ENCODE measurements at places on chromosomes 2 and 18. TPM values are rescaled to one million over a fixed set of nuclear protein-coding genes. Genes with fewer than 3 reads are reported as not detected.
A peak's percentile ranks its signal among the peaks of the same experiment; 100 is the strongest.

Gene KIF3C
- 1.8 TPM for total RNA-seq

- no peak for DNase-seq
Observed at GRCh38 chr2:1854729-1855547, 110.6 kb upstream of the PXDN start.

DNA sequence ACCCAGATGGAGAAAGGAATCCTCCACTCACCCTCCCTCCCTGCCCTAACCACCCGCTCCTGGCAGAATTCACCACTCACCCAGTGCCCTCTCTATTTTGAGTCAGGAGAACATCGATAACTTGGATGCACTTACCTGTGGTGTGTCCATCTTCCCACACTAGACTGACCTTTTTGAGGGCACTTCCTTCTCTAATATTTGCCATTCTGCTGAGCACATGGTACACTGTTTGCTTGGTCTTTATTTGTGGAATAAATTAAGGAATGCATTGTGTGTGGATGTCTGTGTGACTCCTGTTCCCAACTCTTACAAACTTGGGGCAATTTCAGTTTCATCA lies 133.7 kb downstream of the ACKR3 start:
- no peak for DNase-seq

GRCh38 chr18:14964406-14964805 lies 216.4 kb downstream of the ANKRD30B start:
- no peak for DNase-seq

Gene GREB1L
- not detected for total RNA-seq

Gene CPLX4
- total RNA-seq, result not detected

- DNase-seq, result no peak
Observed at GRCh38 chr2:113215056-113215455, 41.3 kb downstream of the PSD4 start.

GRCh38 chr2:109455731-109456691 lies 157.8 kb downstream of the SEPTIN10 start:
- DNase-seq, result no peak

GRCh38 chr2:31138037-31138962 lies at the start of gene GALNT14:
TSS of gene GALNT14 (minus strand) at chr2:31138440. CDS start at chr2:31138086, 354 bp downstream.
- peak; percentile 64 for DNase-seq

DNA sequence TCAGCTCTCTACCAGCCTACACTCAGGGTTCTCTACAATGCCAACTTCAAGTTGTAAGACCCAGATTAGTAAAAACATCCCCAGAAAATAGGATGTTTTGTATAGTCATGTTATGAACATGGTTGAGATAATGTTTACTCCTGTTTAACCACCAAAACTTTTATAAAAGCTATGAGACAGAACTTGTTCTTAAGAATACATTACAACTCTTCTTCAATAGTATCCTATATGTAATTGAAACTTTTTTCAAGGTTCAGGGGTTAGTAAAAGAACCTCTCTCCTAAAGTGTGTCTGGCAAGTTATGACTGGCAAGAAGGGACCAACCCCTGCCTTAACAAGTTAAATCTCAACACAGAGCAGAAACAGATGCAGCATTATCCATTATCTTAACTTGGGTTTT lies 118.8 kb upstream of the STK17B start:
- DNase-seq, result no peak

- no peak for DNase-seq
Observed at GRCh38 chr2:184551626-184552025, 46.7 kb upstream of the ZNF804A start.

GRCh38 chr2:159635006-159635789 lies 18.9 kb upstream of the BAZ2B start:
- DNase-seq, result no peak

Gene DOK6
- total RNA-seq, result not detected

Gene STPG4
- 1.0 TPM for total RNA-seq

Gene FLACC1
- total RNA-seq, result 4.6 TPM

GRCh38 chr18:27717816-27718215 lies 459.1 kb downstream of the CDH2 start:
- no peak for DNase-seq

- DNase-seq, result no peak
Observed at GRCh38 chr2:182664212-182664611, 51.8 kb upstream of the DNAJC10 start.

DNA sequence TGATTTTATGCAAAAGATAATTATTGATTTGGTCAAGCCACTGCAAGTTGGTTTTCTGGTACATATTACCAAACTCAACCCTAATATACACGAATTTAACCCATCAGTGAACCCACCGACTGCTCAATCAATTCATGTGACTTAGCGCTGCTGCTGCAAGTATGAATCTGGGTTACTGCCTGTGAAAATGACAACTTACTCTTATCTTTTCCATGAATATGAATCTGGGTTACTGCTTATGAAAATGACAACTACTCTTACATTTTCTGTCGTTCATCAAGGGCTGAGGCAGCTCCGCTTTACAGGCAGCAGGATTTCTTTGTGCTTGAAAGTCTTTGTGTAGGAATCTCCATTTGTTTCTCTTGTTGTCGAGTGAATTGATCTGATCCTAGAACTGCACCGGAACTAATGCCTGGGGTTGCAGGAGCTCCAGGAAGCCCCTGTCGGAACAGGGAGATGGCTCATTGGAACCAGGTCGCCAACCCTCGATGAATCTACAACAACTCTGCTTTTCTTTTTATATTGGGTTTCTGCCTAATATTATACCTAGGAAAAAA lies 22.1 kb upstream of the ALKAL2 start:
- DNase-seq, result no peak

Gene FANCL
- 17.8 TPM for total RNA-seq

GRCh38 chr18:54712306-54712705 lies 116.0 kb upstream of the RAB27B start:
- no peak for DNase-seq

Gene PARD3B
- total RNA-seq, result not detected

Gene LIMS3
- 0.24 TPM for total RNA-seq

DNA sequence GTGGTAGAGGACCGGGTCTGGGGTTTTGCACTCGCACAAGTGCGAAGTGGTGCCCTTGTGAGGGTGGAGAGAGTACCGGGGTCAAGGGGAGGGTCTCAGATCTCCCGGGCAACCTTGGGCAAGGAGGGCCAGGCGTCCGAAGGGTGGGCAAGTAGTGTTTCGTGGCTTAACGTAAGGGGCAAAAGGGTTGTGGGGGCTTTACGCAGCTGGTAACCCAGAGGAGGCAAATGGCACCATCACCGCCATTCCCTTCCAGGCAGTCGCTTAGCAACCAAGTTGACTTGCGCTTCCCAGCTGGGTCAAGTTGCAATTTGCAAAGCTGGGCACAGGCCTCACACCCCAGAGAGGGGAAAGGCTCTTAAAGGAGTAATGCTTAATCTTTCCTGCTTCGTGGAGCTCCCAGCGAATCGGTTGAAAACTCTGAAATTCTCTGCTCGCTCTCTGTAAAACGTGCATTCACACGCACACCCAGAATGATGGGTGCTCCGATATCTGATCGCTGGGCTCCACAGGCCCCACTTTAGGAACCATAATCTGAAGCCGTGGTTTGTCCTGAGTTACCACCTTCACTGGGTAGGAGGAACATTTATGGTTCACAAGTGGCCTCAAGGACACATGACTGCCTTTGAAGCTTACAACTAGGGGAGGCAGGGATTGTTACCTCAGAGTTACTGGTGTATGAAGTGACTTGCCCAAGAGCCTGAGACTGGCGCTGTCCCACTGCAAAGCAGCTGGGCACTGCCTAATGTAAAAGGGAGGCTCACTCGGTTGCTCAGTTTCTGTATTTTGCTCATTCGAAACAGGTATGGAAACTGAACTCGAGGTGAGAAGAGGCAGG lies 127.9 kb downstream of the UXS1 start:
- no peak for DNase-seq

DNA sequence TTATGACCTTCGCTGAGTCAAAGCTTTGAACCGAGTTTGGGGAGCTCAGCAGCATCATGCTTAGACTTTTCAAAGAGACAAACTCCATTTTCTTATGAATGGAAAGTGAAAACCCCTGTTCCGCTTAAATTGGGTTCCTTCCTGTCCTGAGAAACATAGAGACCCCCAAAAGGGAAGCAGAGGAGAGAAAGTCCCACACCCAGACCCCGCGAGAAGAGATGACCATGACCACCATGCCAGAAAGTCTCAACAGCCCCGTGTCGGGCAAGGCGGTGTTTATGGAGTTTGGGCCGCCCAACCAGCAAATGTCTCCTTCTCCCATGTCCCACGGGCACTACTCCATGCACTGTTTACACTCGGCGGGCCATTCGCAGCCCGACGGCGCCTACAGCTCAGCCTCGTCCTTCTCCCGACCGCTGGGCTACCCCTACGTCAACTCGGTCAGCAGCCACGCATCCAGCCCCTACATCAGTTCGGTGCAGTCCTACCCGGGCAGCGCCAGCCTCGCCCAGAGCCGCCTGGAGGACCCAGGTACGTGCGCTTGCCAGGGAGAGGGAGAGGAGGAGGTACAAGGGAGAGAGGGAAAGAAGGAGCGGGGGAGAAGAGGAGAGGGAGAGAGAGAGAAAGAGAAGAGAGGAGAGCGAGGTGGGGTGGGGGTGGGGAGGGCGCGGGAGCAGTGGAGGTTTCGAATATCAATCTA lies at the start of gene DLX1:
Gene DLX1, plus strand, starts transcription at position 48 of the 700 bp plus-strand sequence. Its CDS starts 171 bp downstream, at position 219.
- DNase-seq, result no peak

- no peak for DNase-seq
Observed at GRCh38 chr2:48728295-48728694, 27.2 kb downstream of the LHCGR start.

Gene RESP18
- total RNA-seq, result not detected

- no peak for DNase-seq
Observed at GRCh38 chr2:7363906-7364305, 446.7 kb downstream of the RNF144A start.

- no peak for DNase-seq
Observed at GRCh38 chr2:212987492-212987891, 163.9 kb downstream of the IKZF2 start.

- DNase-seq, result no peak
Observed at GRCh38 chr2:237708065-237708398, 80.6 kb downstream of the LRRFIP1 start.

Gene TTN
- 33.3 TPM for total RNA-seq

GRCh38 chr18:78295262-78295661 lies 684.4 kb upstream of the SALL3 start:
- DNase-seq, result no peak

Gene SAG
- 0.04 TPM for total RNA-seq

- DNase-seq, result no peak
Observed at GRCh38 chr2:120938045-120938771, 202.5 kb downstream of the GLI2 start.

GRCh38 chr2:120677696-120678247 lies 57.9 kb upstream of the GLI2 start:
- DNase-seq, result no peak

- DNase-seq, result no peak
Observed at GRCh38 chr2:29459445-29460179, 344.4 kb downstream of the CLIP4 start.

Gene CROCC2
- not detected for total RNA-seq

DNA sequence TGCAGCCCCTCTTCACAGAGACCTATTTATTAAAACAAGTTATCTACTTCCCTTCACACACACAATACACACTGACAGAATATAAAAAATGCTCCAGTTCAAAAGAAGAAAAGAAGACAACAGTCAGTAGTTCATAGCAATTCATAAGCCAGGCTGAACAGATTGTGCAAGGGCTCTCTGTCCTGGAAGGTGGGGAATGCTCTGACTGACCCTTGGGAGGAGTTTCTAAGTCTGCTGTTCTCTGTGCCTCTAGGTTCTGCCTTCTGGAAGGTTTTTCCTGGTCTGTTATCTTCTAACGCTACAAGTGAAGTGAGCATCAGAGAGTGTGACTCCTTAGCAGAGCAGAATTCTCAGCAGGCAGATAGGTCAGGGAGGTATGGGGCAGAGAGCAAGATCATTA lies 35.7 kb downstream of the SP3 start:
- DNase-seq, result no peak

DNA sequence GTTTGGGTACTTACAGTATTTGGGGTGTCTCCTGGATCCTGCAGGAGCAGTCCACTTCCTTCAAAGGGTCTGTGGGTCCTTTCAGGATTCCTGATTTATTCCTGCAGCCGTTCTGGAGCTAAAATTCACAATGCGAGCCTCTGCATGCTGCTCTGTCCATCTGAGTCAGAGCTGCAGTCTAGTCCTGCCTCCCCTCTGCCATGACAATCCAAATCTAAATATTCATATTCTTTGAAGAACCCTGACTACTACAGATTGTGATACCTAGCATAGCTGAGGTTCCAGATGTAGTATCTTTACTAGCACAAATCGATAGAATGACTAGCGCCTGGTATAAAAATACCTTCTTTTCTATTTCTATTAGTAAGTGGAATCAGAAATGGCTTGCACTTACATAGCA lies 31.3 kb upstream of the GAREM1 start:
- no peak for DNase-seq

- DNase-seq, result no peak
Observed at GRCh38 chr2:160022162-160022561, 40.3 kb downstream of the PLA2R1 start.

DNA sequence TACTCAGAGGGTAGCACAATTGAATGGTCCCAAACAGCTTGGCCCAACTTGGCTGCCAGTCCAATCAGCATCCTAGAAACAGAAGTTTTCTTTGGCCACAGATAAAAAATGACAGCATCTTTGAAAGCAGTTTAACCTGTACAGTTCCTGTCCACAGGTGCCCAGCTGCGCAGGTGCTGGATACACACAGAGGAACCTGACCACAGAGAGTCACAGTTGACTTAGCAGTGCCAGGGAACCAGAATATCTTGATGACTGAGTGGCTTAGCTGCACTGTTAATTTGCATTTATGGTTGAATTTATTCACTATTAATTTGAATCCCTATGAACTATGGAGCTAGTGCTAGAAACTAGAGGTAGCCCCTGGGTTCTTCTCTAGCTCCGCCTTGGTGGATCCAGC lies 93.7 kb downstream of the TPGS2 start:
- DNase-seq, result no peak

Data from activated B cell treated with CpG ODN at 0.5 μM for 24 hours (primary cell).